ENCODE measurements at places on chromosomes 5 and 9. TPM values are rescaled to one million over a fixed set of nuclear protein-coding genes. Genes with fewer than 3 reads are reported as not detected.

GRCh38 chr5:96198356-96199058, 234.5 kb downstream of the PCSK1 start:
- DNase-seq: no peak

FOXD4L6 gene
- not detected for polyA plus RNA-seq

IFNA13 gene
- not detected for polyA plus RNA-seq

DNA sequence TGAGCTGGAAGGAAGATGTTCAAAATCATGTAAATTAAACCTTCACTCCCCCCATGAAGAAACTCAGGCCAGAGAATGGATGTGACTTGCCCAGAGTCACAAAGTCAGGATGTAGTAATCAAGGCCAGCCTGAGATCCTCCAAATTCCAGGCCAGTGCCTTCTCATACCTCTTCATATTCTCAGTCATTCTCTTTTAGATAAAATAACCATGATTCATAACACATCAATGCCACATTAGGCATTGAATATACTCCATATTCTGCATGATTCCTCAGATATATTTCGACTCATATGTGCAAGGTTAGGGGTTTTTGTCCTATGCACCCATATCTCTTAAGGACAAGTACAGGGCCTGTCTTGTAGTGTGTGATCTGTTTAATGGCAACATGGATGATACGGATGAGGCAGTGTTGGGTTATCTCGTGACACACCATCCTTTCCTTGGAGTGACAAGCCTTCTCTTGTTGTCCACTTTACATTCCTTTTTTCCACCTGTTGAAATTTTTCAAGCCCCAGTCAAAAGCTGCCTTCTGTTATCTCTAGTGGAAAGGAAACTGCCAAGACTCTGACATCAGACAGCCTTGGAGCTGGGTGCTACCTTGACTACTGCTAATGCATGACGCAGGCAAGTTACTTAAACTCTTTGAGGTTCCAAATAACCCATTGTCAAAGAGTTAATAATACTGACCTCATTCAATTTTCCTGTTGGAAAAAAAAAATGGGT, 227.5 kb upstream of the NR4A3 start:
- DNase-seq: no peak

GRCh38 chr9:123914517-123915196, 15.3 kb downstream of the DENND1A start:
- no peak for DNase-seq

SCGB3A2 gene
- polyA plus RNA-seq: not detected

Measured in A549 (cell line).